Stimulated activated CD4-positive, alpha-beta T cell treated with anti-CD3 and anti-CD28 coated beads, Interleukin-12 subunit alpha, Interleukin-12 subunit beta, amount 100 ng/mL, for 48 hours (primary cell): ENCODE measurements at places on chromosomes 2 and 18.

DNA sequence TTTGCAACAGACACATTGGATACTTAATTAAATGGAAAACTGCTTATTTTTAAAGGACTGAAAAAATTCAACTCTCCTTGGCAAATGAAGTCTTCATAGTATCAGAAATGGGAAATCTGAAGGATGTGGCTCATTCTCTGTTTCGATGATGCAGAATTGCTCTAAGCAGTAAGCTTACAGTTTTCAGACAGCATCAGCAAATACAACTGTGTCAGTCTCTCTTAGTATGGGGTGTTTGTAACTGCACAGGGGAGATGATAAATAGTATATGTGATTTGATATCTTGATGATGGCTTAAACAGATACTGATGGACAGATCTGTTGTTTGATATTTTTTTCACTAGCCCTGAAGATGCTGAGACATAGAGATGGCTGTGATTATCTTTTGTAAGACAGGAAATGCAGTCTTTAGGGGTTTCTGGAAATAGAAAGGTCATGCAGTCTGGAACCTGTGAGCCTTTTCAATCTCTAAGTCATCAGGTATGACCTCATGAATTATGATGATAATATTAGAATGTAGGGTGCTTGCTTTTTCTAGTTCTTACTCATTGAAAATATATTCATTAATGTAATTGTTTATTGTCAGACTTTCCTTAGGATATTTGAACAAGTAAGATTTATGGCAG lies 84.2 kb downstream of the SLC4A10 start:
- no peak for DNase-seq

GRCh38 chr18:49021433-49022129 lies 70.8 kb upstream of the SMAD7 start:
- peak; percentile 65 for DNase-seq

DNA sequence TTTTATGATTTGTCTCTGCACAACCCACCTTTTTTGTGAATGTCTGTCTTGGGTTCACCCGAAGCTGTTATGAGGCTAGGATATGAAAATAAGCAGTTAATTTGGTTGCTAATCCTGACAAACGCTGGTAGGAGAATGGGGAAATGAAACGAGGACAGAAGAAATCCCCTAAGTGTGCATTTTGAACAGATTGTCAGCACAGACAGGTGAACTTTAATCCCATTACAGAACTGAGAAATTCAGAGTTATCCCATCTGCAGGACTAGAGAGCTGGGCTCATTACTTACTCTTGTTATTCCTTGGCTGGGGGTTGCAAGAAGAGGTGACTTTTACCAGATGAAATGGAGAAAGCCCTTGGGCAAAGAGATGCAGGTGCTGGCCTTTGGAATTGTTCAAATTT lies 123.3 kb upstream of the NYAP2 start:
- DNase-seq, result no peak

DNA sequence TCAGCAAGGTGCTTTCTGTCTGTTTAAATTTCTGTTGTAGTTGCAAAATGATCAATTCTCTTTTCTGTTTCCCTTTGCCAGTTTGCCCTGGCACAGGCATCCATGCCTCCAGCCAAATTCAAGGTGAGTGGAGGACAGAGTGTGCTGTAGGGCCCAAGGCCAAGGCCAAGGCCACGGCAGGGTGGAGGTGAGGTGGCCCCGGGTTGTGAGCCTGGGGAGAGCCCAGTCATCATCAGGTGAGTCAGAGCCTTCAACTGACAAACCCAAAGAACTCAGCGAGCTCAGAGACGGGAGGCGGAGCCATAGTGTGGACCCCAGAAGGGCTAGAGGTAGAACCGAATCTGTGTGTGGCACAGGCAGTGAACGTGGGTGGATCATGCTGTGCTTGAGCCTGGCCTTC lies 55.7 kb downstream of the BCL2L11 start:
- DNase-seq, result no peak

DNA sequence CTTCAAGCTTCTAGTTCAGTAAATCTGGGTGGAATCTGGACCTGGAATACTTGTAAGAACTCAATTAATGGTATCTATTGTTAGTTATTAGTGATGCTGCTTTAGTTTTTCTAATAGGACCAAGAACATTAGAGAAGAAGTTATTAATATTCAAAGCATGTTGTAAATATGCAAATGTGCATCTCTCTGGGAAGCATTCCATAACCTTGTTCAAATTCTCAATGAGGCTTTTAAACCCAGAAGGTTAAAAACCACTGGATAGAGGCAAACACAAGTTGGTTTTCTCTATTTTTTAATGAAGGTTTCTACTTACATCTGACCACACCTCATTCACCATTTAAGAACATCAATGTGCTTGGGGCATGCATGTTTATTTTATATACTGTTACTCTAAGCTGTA lies 16.1 kb upstream of the ACVR1C start:
- DNase-seq, result no peak

DNA sequence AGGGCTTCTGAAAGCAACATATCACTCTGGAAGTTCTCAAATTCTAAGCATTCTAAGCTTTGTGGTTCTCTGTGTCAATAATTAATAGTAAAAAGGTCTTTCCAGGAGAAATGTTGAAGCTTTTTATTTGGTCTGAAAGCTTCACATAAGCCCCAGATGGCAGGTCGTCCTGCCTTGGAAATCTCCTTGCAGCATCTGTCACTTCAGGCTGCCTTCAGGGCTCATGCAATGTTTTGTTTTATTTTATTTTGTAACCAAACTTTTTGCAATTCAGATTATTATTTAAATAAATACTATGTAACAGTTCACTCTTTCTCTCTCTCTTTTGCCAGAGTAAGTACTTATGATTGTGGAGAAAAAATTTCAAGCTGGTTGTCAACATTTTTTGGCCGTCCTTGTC lies 46.7 kb upstream of the FHOD3 start:
- DNase-seq, result no peak

GRCh38 chr2:75241696-75242095 lies 42.4 kb upstream of the TACR1 start:
- DNase-seq, result no peak

- DNase-seq, result no peak
These were observed 78.0 kb upstream of the HNMT start for GRCh38 chr2:137886083-137886831.

GRCh38 chr2:182038576-182038975 lies 52.9 kb downstream of the PPP1R1C start:
- DNase-seq, result no peak

GRCh38 chr2:196234672-196235071 lies 63.3 kb upstream of the STK17B start:
- no peak for DNase-seq

DNA sequence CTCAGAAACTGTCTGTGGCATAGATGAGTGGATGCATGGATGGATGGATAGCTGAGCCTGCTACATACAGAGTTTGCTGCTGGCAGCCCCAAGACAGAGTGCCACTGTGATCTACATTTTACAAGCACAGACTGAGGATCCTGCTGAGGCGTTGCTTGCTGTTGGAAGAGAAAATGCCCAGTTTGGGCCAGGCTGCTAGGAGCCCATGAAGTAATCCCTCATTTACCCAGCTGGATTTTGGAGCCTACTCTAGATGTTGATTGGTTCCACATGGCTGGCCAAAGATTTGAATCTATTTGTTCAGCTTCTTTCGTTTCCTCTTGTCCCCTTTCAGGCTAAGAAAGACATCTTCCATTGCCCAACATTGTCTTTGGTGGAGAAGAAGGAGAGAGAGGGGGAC lies 261.3 kb downstream of the CLIP4 start:
- DNase-seq, result no peak

DNA sequence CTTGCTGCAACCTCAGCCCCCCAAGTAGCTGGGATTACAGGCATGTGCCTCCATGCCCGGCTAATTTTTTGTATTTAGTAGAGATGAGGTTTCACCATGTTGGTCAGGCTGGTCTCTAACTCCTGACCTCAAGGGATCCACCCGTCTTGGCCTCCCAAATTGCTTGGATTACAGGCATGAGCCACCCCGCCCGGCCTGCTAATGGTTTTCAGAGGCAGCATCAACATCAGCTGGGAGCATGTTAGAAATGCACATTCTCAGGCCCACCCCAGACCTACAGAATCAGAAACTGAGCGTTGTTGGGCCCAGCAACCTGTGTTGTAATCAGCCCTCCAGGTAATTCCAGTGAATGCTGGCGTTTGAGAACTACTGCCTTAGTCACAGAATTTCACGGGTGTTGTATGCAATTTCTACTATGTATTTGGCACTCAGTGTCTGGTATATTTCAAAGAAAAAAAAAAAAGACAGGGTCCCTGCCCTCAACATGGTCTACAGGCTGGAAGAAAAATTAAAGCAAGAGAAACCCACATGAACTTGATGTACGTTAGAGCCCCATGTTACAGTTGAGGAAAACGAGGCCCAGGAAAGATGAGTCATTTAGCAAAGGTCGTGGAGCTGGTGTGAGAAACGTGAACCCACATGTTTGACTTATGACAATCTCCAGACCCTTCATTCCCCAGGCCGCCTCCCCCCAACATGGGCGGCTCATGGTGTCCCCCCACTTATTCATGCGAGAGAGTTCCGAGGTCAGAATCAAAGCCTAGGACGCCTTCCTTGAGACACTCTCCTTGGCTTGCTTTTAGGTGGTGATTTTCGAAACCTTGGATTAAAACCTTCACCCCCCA lies 35.3 kb downstream of the SH3BP4 start:
- DNase-seq, result no peak

- no peak for DNase-seq
These were observed 27.5 kb downstream of the MEIS1 start for GRCh38 chr2:66462501-66462825.

DNA sequence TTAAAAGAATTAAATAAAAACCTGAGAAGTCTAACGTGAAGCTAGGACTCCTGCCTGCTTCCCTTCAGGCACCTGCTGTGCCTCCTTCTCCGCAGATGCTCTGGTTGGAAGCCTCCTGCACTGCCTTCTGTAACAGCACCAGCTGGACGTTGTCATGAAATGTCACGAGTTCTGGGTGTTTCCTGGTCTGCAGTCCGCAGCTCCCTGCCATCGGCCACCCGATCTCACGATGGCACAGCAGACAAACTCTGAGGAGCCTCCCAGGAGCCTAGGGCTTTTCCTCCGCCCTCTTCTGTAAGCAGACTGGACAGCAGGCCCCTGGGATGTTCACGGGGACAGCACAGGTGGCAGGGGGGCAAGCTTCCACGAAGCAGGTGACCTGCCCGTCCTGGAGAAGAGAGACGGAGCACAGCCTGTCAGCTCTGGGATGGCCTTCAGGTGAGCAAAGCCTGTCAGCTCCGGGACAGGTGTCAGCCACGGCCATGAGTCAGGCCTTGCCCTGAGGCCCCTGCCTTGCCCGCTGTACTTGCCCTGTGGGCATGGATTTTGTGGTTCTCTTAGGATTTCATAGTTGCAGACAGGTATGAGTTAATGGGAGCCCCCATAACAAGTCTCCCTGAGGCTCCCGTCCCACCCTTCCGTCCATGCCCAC lies 110.3 kb downstream of the PXDN start:
- no peak for DNase-seq

DNA sequence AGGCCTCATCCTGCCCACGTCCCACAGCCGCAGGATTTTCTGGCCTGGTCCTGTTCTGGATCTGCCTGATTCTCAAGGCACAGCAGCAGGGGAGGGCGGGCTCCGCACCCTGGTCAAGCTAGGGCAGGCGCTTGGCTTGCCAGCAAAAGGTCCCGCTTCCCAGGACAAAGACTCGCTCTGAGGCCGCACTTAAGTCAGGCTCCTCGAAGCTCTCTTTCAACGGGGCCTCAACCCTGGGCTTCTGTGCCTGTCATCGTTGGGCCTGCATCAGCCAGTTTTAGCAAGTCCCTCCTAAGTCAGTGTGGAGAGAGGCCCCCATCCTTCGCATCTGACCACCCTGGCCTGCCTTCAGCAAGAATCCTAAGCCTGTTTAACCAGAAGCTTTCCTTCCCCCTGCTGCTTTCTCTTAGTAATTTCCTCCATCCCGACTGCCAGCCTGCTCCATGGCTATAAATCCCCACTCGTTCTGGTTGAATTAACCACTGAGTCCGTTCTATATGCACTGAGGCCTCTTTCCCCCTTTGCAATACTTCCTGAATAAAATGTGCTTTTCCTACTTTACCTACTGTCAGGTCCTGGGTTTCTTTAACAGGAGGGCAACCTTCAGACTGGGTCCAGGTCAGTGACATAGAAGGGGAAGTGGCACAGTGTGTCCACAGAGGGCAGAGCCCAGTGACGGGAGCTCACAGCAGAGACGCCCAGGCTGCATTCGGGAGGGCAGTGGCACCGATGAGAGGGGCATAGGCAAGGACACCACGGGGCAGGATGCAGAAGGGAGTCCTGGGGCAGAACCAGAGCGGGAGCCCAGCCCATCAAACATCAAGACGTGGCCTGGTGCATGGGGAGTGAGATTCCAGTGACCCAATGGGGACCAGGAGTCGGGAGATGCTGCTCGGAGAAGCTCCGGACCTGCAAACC lies 62.7 kb downstream of the SP110 start:
- DNase-seq, result no peak

- DNase-seq, result no peak
These were observed 53.2 kb upstream of the MAT2A start for GRCh38 chr2:85485815-85486214.

DNA sequence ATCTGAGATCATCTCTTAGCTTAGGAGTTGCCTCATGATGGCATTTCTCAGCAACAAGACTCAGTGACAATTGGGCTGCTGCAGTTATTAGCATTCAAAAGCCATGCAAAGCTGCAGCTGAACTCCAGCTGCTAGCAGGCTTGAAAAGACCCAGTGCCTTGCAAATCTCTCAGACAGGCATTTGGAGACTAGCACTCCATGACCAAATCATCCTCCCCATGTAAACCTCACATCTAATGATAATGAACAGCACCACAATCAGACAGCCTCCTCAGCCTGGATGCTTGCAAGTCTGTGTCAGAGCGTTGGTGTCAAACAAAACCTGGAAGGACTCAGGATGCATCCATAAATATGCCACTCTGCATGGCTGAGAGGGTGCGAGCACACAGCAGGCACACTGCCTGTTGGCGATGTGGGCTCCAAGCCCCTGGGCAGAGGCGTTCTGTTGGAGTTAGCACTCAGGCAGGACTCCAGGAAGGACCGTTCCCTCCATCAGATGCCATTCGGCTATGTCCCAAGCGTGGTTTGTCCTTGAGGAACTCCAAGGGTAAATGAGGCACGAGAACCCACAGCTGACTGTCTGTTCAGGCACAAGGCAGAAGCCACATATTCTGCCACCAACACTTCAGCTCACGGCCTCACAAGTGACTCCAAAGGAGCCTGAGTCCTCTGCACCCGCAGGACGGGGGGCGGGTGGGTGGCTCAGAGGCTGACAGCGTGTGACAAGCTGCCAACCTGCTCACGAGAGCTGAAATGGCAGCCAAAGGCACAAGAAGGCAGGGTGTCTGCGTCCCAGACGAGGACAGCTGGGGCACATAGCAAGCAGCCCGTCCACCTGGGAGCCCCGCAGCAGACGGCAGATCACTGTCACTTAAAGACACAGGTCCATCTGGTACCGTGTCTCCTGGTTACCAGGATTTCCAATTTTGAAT lies 183.8 kb downstream of the MYT1L start:
- DNase-seq, result no peak

GRCh38 chr2:231545105-231545902 lies 15.1 kb upstream of the NMUR1 start:
- peak; percentile 47 for DNase-seq

- no peak for DNase-seq
These were observed 2.0 kb downstream of the SFTPB start for GRCh38 chr2:85666016-85666415.
